ENCODE measurements at places on chromosomes 2 and 18. TPM values are rescaled to one million over a fixed set of nuclear protein-coding genes. Genes with fewer than 3 reads are reported as not detected.

- DNase-seq: peak; percentile 33
Observed at GRCh38 chr2:196284866-196285557, 113.6 kb upstream of the STK17B start.

DNA sequence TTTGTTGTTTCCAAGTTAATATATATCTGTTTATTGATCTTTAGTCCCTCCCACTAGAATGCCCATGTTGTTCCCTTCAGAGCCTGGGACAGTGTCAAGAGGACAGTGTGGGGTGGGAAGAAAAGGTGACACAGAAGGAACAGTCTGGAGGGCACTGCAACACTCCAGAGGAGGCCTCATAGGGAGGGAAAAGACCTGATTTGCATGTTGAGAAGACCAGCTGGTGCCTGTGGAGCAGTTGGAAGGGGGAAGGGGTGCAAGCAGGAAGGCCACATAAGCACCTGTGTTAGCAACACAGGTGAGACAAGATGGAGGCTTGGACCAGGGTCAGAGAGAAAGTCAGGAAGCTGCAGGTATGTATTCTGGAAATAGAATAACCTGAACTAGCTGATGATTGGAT is 48.1 kb upstream of the FHOD3 start:
- DNase-seq: no peak

DNA sequence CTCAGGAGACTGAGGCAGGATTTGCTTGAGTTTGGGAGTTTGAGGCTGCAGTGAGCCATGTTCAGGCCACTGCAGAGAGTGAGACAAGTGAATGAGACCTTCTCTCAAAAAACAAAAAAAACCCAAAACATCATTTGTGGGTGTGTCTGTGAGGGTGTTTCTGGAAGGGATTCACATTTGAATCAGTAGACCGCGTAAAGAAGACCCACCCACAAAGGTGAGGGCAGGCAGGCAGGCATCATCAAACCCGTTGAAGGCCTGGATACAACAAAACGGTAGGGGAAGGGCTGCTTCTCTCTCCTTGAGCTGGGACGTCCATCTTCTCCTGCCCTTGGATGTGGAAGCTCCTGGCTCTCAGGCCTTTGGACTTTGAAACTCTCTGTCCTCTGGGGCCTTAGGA is 25.4 kb downstream of the CDKL4 start:
- DNase-seq: no peak

The RNF152 gene
- 24.4 TPM for total RNA-seq

DNA sequence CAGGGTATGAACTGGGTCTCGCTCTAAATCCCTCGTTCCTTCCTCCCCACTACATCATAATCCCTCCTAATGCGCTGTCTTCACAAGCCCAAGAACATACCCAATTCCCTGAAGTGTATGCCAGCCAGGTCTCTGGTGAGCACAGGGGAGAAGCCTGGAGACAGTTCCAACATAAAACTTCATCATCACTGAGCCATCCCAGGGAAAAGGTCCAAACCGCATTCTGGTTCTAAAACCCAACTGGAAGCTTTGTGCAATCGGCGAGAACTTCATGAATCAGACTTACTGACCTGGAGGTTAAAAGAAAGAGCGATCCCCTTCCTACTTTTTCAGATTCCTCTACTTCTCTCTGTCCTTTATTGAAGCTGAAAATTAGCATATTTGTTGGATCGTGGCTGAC is 132.7 kb downstream of the ALPK2 start:
- DNase-seq: no peak

The PRKAG3 gene
- total RNA-seq: 0.26 TPM

The NLRC4 gene
- total RNA-seq: not detected

The ARMC9 gene
- total RNA-seq: 60.4 TPM

The WDR33 gene
- 20.8 TPM for total RNA-seq

DNA sequence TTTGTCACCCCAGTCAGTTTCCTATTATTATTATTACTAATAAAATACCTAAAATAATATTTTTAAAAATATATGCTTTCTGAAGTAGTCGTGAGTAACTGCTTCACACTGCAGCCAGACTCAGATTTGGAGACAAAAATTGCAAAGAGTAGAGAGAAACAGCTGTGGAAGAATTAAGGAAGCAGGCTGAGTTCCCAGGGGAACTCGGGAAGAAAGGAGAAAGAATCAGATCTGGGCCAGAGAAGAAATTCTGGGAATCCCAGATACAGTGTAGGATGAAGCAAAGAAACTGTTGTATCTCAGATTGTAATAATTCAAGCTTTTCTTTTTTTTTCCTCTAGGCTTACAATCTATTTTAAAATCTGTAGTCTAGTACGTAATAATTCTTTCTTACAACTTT is 182.3 kb downstream of the FTCDNL1 start:
- no peak for DNase-seq

The TNFRSF11A gene
- 0.66 TPM for total RNA-seq
